ENCODE measurements at places on chromosomes 7 and 10.

GRCh38 chr7:148753224-148753623, 54.5 kb downstream of the CUL1 start:
- no peak for DNase-seq

- no peak for DNase-seq
These were observed 37.7 kb upstream of the ITGB1 start for GRCh38 chr10:32995751-32996150.

- no peak for DNase-seq
These were observed 57.2 kb downstream of the DDC start for GRCh38 chr7:50507898-50508470.

- DNase-seq, result no peak
These were observed 214.1 kb upstream of the FAM3C start for GRCh38 chr7:121610243-121610642.

DNA sequence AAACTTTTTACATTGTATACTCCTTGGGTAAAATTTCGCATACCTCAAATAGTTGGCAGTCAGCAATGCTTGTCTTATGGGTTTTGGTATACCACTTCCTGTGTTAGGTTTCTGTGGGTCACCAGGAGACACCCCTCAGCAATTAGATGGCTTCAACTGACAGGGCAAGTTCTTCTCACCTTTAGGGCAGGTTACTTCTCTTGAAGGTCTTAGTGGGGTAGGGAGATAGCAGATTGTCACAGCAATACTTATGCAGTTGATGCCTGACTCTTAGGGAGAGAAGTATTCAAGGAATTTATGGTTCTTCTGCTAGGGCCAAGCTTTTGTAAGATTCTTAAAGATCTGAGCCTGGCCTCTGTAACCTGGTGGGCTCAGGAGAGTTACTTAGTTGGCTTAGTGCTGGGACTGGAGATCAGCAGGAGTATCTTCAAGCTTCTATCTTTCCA, 42.9 kb downstream of the MKLN1 start:
- DNase-seq, result peak; percentile 17

GRCh38 chr7:157010588-157011332, at the start of gene MNX1:
MNX1 (minus strand) TSS chr7:157010663; CDS start chr7:157010350, 313 bp downstream.
- DNase-seq, result peak; percentile 54

- DNase-seq, result no peak
These were observed 430.2 kb downstream of the LRMDA start for GRCh38 chr10:75861582-75861981.

- peak; percentile 65 for DNase-seq
These were observed 109.9 kb downstream of the AHR start for GRCh38 chr7:17408245-17408903.

DNA sequence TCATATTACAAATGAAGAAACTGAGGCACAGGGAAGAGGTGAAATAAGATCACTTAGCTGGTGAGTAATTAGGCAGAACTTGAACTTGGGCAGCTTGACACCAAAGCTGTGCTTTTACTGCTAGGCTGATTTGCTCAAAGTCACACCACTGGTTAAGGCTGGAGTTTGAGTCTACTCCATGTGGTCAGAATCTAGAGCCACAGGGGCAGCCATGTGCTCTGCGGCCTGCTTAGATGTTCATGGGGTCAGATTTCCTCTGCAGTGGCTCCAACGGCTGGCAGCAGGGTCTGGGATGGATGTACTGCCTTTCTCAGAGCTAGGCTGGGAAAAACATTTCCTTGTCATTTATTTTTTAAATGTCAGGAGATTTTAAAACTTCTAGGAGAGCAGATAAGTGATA, 417.5 kb downstream of the KCNMA1 start:
- no peak for DNase-seq

GRCh38 chr10:7003831-7004395, 406.9 kb downstream of the SFMBT2 start:
- DNase-seq, result no peak

GRCh38 chr10:110007161-110007700, 553 bp upstream of the ADD3 start:
- DNase-seq, result no peak

DNA sequence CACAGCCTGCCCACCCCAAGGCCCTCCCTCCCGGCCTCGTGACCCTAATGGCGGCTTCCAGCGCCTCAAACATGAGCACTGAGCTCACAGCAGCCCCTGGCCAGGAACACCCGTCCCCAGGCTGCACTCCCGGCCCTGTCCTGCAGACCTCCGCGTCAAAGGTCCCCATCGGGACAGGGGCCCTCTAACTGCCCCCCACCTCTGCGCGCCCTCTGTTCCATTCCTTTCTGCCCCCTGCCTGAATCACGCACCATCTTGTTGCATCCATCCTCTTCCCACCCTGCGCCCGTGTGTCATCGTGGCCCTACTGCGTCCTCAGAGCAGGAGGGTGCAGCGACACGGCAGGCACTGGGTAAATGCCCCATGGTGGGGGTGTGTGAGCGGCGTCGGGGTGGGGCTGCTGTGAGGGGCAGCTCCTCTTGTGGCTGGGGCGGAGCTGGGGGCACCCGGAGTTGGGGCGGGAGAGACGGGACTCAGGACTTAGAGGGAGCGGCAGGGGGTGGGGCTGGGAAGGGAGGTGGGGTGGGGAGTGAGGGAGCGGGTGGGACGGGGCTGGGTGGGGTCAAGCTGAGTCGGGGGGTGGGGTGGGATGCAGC, 13.4 kb downstream of the SLC29A4 start:
- peak; percentile 19 for DNase-seq

DNA sequence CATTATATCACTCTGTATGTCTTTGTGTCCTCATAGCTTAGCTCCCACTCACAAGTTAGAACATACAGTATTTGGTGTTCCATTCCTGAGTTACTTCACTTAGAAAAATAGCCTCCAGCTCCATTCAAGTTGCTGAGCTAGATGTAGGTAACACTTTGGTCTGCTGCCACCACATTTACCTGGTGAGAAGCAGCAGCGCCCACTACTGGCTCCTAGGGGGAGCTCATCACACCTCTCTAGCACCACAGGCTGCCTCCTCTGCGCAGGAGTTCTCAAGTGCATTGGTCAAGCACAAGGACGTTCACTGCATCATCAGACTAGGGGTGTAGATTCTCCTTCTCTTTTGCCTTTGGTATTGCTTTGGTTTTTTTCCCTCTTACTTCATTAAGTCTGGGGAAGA, 530.9 kb upstream of the AUTS2 start:
- DNase-seq, result no peak

DNA sequence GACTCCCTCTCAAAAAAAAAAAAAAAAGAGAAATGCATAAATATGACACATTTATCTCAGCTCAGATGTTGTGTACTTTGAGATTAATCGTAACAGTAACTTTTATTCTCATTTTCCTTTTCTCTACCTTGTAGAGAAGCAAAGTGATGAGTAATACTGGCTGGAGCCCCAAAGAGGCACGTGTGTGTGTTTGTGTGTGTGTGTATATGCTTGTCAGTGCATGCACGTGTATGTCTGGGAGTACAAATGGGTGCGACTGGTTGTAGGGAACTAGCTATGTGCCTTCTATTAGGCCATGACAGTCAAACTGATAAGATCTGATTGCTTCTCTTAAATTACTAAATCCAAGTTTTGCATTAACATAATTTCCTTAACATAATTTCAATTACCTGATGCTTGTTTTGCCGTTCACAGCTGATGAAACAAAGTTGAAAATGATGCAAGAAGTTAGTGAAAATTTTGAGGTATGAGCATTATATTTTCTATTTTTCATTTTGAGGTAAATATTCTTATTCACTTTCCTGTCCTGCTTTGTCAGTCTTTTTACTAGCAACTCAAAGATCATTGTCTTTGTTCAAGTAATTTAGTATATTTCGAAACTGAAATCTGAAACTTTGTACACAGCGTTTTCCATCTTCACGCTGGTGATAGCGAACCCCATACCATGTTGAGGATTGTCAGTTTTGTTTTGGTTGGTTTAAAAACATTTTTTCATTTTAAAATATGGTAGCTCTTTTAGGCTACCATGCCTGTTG, 3.4 kb downstream of the TRRAP start:
- DNase-seq, result no peak

GRCh38 chr7:23129036-23129435, 23.5 kb downstream of the KLHL7 start:
- DNase-seq, result no peak
